Colonic mucosa (tissue), 4 donors: ENCODE measurements at places on chromosomes 3 and 15. TPM values are rescaled to one million over a fixed set of nuclear protein-coding genes. Genes with fewer than 3 reads are reported as not detected.

- no peaks in the 10 kb centered on the region for H3K4me1 ChIP-seq
- no peaks in the 10 kb centered on the region for H3K27me3 ChIP-seq
- no peaks in the 10 kb centered on the region for H3K36me3 ChIP-seq
- H3K27ac ChIP-seq, result no peak overlapping the region
- H3K4me3 ChIP-seq, result no peak overlapping the region
- DNase-seq, result no peak
Measured at GRCh38 chr3:87822563-87822962, 236.2 kb downstream of the CGGBP1 start.

The CCDC13 gene
- total RNA-seq, result 5.3 TPM

The HRG gene
- 0.25 TPM for total RNA-seq

The TNFAIP8L3 gene
- total RNA-seq, result 7.3 TPM

GRCh38 chr15:71294911-71295602, 179.8 kb downstream of the THSD4 start:
- no peaks in the 10 kb centered on the region for H3K4me1 ChIP-seq
- H3K4me3 ChIP-seq, result no peak overlapping the region
- peak overlapping the region; percentile 68 for H3K27ac ChIP-seq
- H3K27me3 ChIP-seq, result no peaks in the 10 kb centered on the region

DNA sequence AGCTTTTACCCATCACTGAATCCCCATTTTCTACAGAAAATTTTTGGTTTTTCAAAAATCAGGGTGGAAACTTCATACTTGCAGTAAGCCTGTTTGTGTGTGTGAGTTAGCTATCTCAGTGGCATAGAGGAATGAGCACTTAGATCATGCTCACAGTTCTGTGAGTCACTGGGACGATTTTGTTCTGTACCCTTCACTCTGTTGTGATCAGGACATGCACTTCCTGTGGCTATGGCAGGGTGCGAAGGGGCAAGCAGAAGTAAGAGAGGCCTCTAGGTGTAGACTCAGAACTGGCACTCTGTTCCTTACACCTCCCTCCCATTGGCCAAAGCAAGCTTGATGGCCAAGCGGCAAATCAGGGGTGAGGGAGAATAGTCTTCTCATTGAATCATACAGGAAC, 11.6 kb downstream of the NIPA2 start:
- H3K4me1 ChIP-seq, result no peaks in the 10 kb centered on the region
- no peaks in the 10 kb centered on the region for H3K36me3 ChIP-seq
- H3K27me3 ChIP-seq, result no peaks in the 10 kb centered on the region

GRCh38 chr15:70906842-70907241, 14.2 kb downstream of the LRRC49 start:
- H3K4me3 ChIP-seq, result no peak overlapping the region
- no peak for DNase-seq
- H3K36me3 ChIP-seq, result no peaks in the 10 kb centered on the region
- H3K4me1 ChIP-seq, result no peaks in the 10 kb centered on the region
- H3K27ac ChIP-seq, result no peak overlapping the region
- no peaks in the 10 kb centered on the region for H3K27me3 ChIP-seq
